IMR-90 (cell line): ENCODE measurements at places on chromosomes 7 and 10.

GRCh38 chr10:77548157-77548556, 89.5 kb downstream of the KCNMA1 start:
- DNase-seq: no peak

DNA sequence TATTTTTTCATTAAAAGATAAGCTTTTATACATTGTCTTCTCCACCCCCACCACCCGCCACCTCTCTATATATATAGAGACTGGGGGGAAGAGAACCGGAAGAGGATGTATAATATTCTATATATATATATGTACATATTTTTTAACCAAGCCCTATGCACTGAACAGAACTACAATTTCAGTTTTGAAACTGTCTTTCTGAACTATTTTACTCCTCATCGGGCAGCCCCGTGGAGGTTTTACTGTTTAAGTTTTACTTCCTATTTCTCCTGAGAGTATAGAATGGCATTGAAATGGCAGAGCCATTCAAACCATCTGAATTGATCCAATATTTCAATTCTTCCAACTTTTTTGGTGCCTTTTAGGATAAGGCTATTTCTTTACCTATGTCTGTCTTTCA, 1047.1 kb downstream of the NRG3 start:
- DNase-seq: no peak

DNA sequence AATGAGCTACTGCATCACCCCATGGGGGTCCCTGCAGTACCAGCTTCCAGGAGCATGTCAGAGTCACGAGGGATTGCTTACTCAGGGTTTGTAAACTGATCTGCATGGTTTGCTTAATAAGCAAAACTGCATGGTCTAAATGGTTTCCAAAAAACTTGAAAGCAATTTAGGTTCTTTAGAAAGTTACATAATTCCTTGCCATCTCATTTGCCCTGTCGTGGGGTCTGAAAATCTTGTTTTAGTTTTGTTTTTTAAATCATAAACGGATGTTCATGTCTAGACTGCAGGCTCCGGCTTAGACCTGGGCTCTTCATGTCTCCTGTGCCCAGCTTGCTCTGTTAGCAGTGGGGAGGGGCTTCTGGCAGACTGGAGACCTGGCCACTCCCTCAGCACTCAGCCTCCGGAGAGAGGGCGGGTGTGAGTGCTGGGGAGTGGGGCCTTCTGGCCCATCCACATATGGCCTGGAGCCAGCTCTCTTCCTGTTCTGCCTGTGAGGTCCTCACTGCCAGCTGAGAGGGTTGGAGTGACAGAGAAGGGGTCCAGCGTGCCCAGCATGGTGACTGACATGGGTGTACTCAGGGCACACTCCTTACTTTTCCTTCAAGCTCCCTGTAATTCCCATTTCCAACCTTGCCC, 17.5 kb downstream of the PRF1 start:
- DNase-seq: no peak

DNA sequence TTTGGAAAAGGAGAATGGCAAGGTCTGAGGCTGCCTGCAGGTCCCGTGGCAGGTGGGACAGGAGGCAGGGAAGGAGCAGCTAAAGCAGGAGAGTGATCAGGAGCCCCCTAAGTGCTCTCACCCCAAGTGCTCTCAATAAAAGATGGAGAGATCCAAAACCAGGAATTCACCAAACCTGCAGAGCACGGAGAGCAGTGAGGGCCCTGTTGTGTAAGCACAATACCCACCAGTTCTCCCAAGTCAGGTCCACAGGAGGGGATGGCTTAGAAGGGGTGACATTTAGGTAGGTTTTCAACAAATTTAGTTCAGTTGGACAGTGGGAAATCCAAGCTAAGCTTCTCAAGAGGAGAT, 40.8 kb downstream of the GNA12 start:
- DNase-seq: no peak

DNA sequence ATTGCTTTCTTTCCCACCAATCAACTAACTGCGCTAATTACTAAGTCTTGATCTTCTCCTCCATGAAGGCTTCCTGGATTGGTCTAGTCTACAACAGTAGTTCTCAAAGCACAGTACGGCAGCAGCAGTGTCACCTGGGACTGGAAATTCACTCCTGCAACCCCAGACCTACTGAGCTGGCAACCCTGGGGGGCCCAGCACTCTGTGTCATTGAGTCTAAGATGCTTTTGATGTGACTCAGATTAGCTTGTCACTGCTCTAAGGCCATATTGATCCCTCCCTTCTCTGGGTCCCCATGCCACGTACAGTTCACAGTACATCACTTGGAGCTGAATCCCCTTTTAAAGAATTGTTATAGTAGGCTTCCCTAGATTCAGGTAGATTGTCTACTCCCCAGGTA, 65.7 kb upstream of the KMT2C start:
- no peak for DNase-seq

DNA sequence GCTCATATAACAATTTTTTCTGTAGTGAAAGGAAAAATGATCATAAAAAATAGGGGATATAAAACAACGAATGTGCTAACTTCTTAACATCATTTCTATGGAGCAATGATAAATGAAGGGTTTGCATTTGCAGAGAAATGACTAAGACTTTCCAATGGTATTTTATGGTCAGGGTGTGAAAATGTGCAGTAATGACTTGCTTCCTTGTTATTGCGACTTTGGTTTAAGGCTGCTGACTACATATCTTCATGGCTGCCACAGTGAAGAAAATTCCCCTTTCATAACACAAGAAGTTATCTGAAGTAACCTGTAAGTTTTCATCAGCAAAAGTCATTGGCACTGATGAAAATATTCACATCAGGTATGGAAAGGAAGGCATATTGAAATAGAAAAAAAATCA, 166.1 kb upstream of the NRG3 start:
- DNase-seq: no peak

GRCh38 chr10:58210160-58210559, 57.5 kb downstream of the IPMK start:
- DNase-seq: no peak

- no peak for DNase-seq
Observed at GRCh38 chr10:60479305-60480020, 89.8 kb upstream of the ANK3 start.

DNA sequence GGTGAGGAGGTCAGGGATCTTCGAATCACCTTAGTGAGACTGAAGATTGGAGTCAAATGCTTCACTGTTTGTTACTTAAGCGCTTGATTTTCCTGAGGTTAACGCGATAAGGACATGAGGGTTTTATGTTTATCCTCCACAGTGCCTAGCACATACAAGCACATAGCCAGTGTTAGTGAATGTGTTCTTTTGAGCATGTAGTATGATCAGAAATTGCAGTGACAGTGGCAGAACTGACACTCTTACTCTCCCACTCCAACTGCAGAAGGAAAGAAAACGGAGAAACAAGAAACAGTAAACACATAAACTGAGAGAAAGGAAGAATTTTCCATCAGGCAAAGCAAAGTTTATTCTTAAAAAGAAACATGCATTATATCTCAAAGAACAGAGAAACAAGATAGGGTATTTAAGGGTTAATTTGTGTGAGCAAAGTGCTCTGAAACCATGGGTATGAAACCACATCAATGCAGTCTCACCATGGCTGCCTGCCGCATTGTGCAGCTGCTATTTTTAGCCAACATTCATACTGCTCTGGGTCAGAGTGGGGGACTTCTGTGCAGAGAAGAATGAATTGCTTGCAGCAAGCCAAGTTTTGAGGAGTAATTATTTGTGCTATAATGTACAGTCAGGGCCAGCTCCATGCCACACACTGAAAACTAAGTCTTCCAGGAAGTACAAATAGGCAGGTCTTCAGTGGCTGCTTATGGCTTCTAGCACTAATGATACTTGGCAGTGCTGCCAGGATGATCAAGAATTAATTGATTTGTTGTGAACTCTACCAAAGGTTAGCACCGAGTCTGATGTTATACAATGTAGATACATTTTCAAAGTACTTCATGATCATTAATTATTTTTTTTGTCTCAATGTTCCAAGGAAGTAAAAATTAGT, 152.0 kb downstream of the MACC1 start:
- peak; percentile 12 for DNase-seq
